Endothelial cell (in vitro differentiated cells): ENCODE measurements at places on chromosomes 11 and 22.
A peak's percentile ranks its signal among the peaks of the same experiment; 100 is the strongest.

DNA sequence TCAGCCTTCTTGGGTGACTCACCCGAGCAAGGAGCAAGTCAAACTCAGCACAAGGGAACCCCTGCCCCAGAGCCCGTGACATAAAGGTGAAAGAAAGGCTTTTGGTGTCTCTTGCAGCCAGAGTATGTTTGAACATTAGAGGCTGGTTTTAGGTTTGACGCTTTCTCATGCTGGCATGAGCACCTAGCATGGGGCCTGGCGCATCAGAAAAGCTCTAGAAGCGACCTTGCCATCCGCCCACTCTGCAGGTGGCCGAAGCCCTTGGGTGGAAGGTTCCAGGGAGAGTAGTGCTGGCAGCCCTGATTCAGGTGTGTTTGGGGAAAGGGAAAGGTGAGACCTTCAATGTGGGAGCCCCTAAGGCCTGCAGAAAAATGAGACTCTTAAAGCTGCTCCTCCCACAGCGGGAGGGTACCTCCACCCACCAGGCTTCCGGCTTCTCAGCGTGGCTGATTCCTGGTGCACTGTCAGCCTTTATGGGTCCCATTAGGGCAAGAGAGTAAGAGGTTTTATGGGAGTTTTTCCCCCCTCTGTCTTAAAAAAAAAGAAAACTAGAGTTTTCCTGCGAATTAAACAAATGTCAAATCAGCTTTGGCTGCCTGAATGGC lies 88.4 kb downstream of the GRIK4 start:
- no peak for DNase-seq

DNA sequence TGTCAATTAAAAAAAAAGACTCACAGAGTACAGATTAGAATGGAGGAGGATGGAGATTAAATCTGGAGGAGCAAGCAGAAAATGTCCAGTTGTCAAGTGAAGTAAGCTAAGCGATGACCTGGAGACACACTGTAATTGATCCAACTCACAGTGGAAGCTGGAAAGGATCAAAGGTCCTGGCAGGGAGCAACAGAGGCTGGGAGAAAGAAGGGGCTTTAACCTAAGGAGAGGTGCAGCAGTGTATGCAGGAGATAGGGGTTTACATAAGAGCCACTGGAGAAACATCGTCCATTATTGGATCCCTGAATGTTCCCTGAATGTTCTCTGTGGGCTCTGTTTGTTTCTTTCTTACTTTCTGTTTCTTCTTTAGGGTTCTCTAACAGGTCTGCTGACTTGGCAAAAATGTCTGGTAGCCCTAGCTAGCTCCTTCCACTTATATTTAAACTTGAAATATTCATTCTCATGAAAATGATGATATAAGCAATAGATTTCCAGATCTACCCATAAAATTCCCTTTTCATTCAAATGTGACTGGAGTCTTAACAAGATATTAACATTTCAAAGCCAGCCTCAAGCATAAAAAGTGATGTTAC lies 30.1 kb upstream of the CAT start:
- DNase-seq = no peak

GRCh38 chr11:83284501-83285150 lies 1.5 kb downstream of the CCDC90B start:
- no peak for DNase-seq

DNA sequence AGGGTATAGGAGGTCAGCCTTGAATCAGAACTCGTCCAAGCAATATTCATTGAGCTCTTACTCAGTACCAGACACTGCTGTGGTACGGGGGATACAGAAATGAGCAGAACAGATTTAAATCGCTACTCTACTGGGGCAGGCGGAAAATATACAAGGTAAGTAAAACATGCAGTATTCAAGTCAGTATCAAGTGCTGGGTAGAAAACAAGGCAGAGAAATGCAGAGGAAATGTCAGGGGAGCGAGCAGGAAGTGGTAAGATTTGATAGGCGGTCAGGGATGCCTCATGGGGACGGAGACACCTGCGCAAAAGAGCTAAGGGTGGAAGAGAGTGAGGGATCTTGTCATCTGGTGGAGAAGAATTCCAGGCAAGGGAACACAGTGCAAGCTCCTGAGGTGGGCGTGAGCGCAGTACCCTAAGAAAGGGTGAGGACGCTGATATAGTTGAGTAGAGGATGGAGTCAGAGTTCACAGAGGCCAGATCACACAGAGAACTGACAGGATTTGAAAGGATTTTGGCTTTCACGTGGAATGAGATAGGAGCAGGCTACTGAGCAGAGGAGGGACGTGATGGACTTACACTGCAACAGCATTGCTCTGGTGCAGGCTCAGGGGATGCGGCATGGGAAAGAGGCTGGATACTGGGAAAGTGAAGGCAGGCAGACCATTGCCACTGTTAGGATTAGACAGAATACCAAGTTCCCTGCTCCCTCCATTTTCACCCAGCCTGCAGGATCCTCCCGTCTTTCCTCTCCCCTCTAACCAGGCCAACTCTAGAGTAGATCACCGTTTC lies 35.8 kb downstream of the SC5D start:
- DNase-seq = no peak

GRCh38 chr11:123393312-123393927 lies 36.6 kb upstream of the GRAMD1B start:
- no peak for DNase-seq

DNA sequence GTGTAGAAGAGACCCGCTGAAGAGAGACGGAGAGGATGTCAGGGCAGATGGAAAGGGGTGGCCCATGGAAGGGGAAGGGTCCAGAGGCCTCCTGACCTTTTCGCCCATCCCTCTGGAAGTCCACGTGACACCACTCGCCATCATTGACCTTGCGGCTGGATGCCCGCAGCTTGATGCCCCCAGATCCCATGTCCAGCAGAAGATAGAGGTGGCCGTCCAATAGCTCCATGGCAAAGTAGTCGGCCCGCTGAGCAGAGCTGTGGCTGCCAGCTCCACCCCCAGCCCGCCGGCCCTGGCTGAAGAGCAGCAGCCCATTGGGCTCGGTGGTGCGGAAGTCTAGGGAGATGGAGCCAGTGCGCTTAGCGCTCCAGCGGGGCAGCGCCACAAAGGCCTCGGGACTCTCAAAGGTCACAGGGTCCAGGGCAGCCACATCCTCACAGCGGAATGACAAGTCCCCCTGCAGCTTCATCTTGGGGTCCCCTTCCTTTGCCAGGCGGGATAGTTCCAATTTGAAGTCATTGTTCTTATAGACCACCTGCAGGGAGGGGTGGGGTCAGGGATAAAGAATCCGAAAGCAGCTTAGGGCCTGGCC lies 55.7 kb downstream of the NRXN2 start:
- no peak for DNase-seq

GRCh38 chr22:29531419-29531818 lies 22.1 kb downstream of the THOC5 start:
- DNase-seq = no peak

- DNase-seq = no peak
Measured at GRCh38 chr22:33741025-33741424, 179.3 kb downstream of the LARGE1 start.

GRCh38 chr11:124740277-124740882 lies 638 bp downstream of the NRGN start:
- no peak for DNase-seq

- peak; percentile 78 for DNase-seq
Measured at GRCh38 chr11:111422494-111423249, 43.6 kb upstream of the POU2AF1 start.

DNA sequence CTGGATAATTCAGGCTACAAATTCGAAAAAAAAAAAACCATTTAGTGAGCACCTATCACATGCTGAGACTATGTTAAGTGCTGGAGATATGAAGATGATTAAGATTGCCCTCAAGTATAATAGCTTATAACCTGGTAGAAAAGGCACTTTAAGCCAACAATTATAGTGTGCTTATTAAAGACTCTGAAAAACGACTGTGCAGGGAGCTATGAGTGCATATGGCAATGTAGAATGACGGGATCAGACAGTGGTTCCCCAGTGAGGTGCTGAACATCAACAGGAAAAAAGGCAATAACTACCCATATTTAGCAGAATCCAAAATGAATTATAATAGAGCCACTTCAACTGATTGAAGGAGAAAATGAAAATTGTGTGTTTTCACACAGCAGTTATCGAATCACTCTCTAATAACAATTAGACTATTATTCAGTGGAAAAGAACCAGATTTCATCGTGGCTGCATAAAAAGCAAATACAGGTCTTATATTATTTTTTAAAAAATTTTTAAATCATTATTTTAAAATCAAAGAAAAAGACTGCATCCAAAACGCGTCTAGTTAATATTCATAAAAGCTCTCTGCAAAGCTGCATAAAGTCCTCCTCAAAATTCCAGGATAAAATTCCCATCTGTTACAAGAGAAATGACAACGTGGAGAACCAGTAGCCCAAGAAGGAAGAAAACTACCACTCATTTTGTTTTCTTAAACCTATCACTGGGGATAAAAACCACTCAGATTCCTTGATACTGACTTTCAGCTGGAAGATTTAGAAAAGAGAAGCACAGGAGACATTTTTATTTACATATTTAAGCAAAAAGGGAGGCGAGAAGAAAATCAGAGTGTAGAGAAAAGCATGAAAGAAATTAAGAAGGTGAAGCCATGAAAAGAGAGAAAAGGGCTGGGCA lies 1.1 kb downstream of the MTMR2 start:
- DNase-seq = no peak

- no peak for DNase-seq
Measured at GRCh38 chr11:79441461-79441875, 638 bp upstream of the TENM4 start.

GRCh38 chr11:102530558-102530957 lies at the start of gene MMP7:
Gene MMP7 (minus strand): TSS chr11:102530747. CDS start chr11:102530700, 47 bp downstream.
- no peak for DNase-seq

DNA sequence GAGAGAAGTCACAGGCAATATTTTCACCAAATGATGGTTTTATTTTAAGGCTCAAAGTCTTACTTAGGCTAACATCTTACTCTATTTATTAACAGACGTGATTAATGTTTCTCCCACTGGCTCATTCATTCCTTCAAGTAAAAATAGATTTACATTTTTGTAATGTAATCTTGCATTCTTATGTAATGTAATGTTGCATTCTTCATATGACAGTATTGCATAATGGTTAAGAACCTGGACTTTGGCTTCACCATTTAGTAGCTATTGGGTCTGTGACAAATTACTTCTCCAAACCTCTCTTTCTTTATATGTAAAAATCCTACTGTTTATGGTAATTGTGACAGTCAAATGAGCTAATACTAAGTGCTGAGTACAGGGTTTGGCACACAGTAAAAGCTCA lies 3.3 kb upstream of the DIXDC1 start:
- no peak for DNase-seq

- no peak for DNase-seq
Measured at GRCh38 chr22:20563466-20563906, 56.1 kb downstream of the MED15 start.

GRCh38 chr11:107732689-107733051 lies 20.8 kb upstream of the SLN start:
- DNase-seq = no peak

DNA sequence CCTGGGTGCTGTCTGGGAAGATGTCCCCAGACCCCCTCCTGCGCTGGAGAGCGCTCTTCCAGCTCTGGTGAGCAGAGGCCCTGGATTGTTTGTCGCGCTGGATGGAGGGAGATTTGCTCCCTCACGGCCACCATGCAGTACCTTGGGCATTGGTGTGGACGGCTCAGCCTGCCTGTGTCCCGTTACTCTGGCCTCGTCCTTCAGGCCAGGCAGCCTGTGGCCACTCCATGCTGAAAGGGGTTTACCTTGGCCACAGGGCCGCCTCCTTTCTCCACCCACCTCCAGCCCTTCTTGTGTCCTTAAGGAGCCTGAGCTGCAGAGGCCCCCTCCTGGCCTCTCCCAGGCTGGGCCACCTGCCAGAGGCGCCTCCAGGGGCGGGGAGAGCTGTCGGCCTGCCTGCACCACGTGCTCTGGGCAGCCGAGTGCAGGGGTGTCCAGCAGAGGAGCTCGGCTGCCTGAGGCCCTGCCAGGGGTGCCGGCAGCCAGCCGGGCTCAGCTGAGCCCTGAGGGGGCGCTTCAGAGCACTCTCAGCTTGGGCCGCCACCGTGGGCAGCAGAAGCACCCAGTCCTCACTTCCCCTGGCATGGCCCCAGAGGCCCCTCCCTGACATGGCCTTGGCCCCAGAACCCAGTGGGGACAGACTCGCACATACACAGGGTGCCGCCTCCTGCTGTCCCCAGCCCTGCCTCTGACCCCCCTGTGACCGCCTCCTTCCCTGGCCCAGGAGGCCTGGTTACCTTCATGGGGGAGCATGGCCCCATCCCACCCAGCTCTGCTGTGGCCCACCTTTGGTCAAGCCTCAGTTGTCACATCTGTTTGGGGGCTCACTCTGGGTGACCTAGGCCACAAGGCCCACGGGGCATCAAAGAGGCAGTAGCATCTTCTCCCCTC lies 3.4 kb downstream of the CCND1 start:
- no peak for DNase-seq

GRCh38 chr11:41281131-41281742 lies 178.2 kb downstream of the LRRC4C start:
- DNase-seq = no peak

DNA sequence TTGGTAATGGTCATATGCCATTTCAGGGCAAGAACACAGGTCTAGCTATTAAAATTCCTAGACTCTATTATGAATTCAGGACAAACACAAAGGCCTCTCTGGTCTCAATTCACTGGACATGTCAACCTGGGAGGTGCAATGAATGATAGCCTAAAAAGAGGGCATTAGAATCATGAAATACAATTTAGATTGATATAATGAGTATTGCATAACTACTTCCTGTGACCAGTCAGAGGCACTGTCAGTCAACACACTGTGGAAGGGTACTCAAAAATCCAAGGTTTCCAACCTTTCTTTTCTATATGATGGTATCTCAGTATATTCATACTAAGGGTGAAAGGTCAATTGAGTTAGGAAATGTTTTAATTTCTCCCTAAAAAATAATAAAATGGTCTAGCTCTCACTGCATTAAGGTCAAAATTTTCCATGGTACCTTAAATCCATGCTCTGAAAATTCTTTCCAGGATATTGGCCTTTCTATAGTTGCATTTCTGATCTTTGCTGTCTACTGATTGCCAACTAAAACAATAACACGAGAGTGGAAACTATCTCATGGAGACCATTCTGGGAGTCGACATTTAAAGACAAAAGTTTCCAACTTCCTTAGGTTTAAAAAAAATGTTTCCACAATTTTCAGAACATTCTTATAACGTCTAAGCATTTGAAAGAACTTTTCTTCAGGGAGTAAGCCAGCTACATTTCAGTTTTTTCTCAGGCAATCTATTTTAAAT lies 81.7 kb upstream of the APOA1 start:
- no peak for DNase-seq

GRCh38 chr11:76215941-76216340 lies 9.6 kb upstream of the WNT11 start:
- no peak for DNase-seq

GRCh38 chr11:12120031-12121008 lies 9.9 kb downstream of the MICAL2 start:
- no peak for DNase-seq

GRCh38 chr11:26944866-26945664 lies 48.8 kb upstream of the FIBIN start:
- no peak for DNase-seq

- no peak for DNase-seq
Measured at GRCh38 chr11:59174664-59175033, 2.7 kb downstream of the DTX4 start.

GRCh38 chr22:28710576-28711191 lies 30.9 kb downstream of the CHEK2 start:
- no peak for DNase-seq
